ENCODE measurements at places on chromosomes 6 and 20.

- DNase-seq, result no peak
Observed at GRCh38 chr6:145838305-145838704, 23.7 kb upstream of the FBXO30 start.

GRCh38 chr6:151443911-151444621 is 7.9 kb downstream of the RMND1 start:
- no peak for DNase-seq

GRCh38 chr6:160427312-160428068 is 79.3 kb downstream of the SLC22A3 start:
- DNase-seq, result no peak

GRCh38 chr6:108736002-108736361 is 112.2 kb upstream of the ARMC2 start:
- DNase-seq, result no peak

DNA sequence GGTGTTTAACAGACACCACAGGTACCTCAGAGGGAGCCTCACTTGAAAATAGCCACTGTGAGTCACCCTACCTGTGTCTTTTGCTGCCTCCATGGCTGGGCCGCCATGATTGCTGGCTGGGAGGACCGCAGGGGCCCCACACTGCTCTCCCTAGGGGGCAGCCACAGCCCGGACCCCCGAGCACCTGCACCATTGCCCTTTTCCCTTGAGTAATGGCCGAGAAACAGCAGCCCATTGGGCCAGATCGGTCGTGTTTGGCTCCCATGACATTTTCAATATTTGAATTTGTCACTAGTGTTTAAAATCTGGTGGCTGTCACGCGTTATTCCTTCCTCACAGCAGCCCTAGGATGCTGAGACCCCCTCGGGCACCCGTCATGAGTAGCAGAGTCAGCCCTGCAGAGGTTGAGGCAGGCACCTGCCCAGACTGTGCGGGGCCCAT is 6.7 kb downstream of the ZBP1 start:
- DNase-seq, result no peak

- no peak for DNase-seq
Observed at GRCh38 chr6:49384904-49385303, 78.1 kb downstream of the MMUT start.

All from activated CD4-positive, CD25-positive, alpha-beta regulatory T cell (primary cell).